ENCODE measurements at places on chromosomes 3 and 15. TPM values are rescaled to one million over a fixed set of nuclear protein-coding genes. Genes with fewer than 3 reads are reported as not detected.

GRCh38 chr15:38944536-38944935, 379.9 kb upstream of the RASGRP1 start:
- H3K27ac ChIP-seq: no peak overlapping the region
- H3K4me3 ChIP-seq: no peak overlapping the region
- DNase-seq: no peak

- H3K4me3 ChIP-seq: no peak overlapping the region
- no peaks in the 10 kb centered on the region for H3K27me3 ChIP-seq
- no peak overlapping the region for H3K27ac ChIP-seq
- H3K4me1 ChIP-seq: no peaks in the 10 kb centered on the region
- no peak for DNase-seq
Measured at GRCh38 chr3:127110982-127111693, 81.8 kb upstream of the PRR23E start.

DNA sequence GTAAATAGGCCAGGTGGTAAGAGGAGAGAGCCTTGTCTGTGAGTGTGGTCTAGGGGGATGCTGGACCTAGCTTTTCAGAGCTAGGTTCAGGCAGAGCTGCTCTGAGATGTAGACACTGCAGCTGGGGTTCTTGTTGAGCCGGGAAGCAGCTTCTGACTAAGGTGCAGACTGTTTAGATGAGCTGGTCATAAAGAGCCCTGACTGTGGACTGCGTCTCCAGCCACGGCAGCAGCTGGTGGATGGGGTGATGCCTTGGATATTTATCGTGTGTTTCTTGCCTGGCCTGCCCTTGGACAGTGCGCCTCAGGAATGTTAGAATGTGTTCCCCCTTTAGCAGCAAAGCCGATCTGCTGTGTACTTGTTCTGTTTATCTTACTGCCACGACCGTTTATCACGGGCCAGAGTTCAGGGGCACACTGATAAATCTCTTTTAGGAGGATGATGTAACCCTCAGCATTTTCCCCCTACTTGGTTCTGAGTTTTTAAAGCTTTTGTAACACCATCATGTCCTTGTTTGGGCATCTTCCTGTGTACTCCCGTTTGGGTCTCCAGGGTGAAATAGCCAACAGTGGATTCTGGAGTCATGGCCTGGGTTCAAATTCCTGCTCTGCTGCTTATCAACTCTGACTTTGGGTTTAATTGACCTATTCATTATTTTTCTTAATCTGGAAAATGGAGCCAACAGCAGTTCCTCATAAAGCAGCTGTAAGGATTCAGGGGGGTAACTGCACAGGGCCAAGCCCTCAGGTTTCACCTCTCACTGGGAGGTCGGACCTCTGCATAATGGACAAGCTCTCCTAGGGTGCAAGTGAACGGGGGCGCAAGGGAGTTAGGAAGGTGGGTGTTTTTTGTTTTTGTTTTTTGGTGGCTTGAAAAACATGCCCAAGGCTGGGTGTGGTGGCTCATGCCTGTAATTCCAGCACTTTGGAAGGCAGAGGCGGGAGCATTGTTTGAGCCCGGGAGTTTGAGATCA, 51.4 kb downstream of the FLNB start:
- no peaks in the 10 kb centered on the region for H3K27me3 ChIP-seq
- H3K4me1 ChIP-seq: peaks cover 14% of the 10 kb centered on the region
- H3K27ac ChIP-seq: peak overlapping the region; percentile 17

GRCh38 chr3:146834917-146835316, 229.8 kb upstream of the PLSCR5 start:
- no peak overlapping the region for H3K27ac ChIP-seq
- no peaks in the 10 kb centered on the region for H3K4me1 ChIP-seq
- no peaks in the 10 kb centered on the region for H3K27me3 ChIP-seq
- H3K36me3 ChIP-seq: no peaks in the 10 kb centered on the region

GRCh38 chr3:54653456-54654195, 274.2 kb downstream of the LRTM1 start:
- no peaks in the 10 kb centered on the region for H3K36me3 ChIP-seq
- H3K4me1 ChIP-seq: peaks cover 4% of the 10 kb centered on the region
- no peak for DNase-seq
- H3K27ac ChIP-seq: no peak overlapping the region
- no peaks in the 10 kb centered on the region for H3K27me3 ChIP-seq

DNA sequence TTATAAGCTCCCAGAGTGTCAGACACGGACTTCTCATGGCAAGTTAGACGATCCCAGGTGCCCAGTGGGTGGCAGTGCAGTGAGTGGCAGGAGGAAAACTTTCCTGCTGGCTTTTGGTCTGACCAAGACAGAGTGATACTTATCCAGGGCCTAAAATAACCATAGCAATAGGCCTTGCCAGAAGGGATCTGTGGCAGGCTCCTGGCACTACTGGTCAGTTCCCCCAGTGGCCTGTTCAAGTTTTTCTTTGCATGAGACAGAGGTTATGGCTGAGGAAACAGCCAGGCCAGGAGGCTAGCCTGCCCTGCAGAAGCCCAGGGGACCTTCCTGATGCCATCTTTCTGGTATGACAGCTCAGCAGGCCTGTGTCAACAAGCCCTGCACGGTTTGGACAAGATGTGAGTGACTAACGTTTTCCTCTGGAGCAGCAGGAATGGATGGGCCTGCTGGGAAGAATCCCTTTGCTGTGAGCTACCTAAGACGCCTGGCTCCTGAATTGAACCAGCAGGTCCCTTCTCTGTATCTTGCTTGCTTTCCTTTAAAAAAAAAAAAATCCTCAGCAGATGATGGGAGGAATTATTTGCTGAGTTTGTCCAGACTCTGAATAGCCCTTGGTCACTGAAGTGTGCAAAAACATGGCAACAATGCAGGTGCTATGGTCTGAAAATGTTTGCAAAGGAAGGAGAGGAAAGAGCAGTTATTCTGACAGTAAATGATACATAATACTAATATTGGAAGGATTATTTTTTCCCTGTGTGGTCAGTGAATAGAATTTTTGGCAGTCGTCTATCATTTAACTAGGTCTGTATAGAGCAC, 18.0 kb downstream of the SCG5 start:
- peaks cover 18% of the 10 kb centered on the region for H3K36me3 ChIP-seq
- H3K27me3 ChIP-seq: no peaks in the 10 kb centered on the region
- no peak overlapping the region for H3K4me3 ChIP-seq
- DNase-seq: no peak
- peaks cover 4% of the 10 kb centered on the region for H3K4me1 ChIP-seq

DNA sequence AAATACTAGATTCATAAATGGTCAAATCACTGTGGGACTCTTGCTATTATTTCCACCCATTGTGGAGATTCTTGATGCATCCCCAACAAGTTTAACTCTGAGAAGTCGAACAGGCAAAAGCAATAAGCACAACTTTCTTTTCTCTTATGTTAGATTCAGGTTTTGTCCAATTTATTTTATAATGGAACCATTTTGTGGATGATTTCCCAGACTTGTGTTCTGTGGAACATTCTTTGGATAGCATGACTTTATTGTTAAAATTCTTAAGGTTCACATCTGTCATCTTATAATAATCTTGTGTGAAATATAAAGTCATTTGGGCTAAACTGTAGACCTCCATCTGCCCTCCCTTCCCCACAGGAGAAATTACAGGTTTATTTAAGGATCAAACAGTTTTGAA, 213.7 kb downstream of the LPP start:
- no peak for DNase-seq
- H3K36me3 ChIP-seq: no peaks in the 10 kb centered on the region
- H3K27ac ChIP-seq: no peak overlapping the region
- no peak overlapping the region for H3K4me3 ChIP-seq
- H3K27me3 ChIP-seq: no peaks in the 10 kb centered on the region

DNA sequence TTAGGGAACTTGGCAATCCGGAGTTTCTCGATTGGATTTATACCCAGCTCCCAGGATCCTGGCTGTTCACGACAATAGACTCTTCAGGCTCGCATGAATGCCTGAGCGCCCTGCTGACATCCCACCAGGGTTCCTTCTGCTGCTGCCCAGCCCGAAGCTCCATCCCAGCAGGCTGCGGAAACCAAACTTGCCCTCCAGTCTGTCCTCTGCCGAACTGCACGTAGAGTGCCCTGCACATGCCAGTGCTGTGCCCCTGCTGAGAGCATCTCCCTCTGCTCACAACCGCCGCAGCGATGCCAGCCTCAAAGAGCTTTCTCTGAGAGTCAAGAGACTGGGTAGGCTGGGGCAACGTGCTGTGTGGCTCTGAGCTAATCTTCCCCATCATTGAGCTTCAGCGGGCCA, 6.9 kb downstream of the ADAMTS7 start:
- H3K27me3 ChIP-seq: peaks cover 13% of the 10 kb centered on the region
- no peak overlapping the region for H3K27ac ChIP-seq

DNA sequence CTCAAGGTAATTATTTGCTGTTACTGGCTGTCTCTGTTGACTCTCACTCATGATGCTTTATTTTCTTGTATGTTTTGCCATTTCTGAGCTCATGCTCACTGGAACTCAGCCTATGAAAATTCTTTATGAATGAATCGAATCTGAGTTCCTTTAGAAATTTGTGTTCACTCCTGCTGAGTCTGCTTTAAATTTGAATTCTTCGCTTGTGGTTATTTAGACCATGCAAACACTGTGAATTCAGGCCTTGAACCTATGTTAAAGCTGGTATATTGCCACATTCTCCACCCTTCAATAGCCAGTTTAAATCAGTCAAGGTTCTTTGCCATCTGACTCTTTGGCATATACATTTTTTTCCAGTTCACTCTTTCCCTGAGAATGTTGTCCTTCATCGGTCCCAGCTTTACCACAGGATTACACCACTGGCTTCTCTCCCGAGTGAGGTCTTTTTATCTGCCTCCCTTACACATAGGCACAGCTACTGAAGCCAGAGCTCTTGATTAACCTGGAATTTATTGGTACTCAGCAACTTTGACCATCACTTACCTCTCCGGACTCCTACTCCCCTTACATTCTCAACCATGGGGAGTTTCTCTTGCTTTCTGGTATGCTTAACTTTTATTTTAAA, 400.6 kb downstream of the VPS13C start:
- no peak overlapping the region for H3K27ac ChIP-seq
- no peaks in the 10 kb centered on the region for H3K4me1 ChIP-seq
- H3K27me3 ChIP-seq: no peaks in the 10 kb centered on the region
- no peak overlapping the region for H3K4me3 ChIP-seq
- H3K36me3 ChIP-seq: no peaks in the 10 kb centered on the region
- no peak for DNase-seq

GRCh38 chr3:171240504-171240835, 213.9 kb upstream of the SLC2A2 start:
- H3K27ac ChIP-seq: no peak overlapping the region
- no peaks in the 10 kb centered on the region for H3K36me3 ChIP-seq
- no peak overlapping the region for H3K4me3 ChIP-seq
- DNase-seq: no peak

Gene SLC28A1
- total RNA-seq: 0.05 TPM

Gene RETNLB
- total RNA-seq: not detected

Gene IRAK2
- total RNA-seq: 3.9 TPM

Gene CACNA1D
- 0.66 TPM for total RNA-seq

Gene CELF6
- 0.99 TPM for total RNA-seq

Data from thymus (tissue), 14 donors.